Dermis microvascular lymphatic vessel endothelial cell (primary cell): ENCODE measurements at places on chromosomes 2 and 18. TPM values are rescaled to one million over a fixed set of nuclear protein-coding genes. Genes with fewer than 3 reads are reported as not detected.

GRCh38 chr18:59101830-59102414 is 37.8 kb upstream of the SEC11C start:
- no peak for DNase-seq

Gene ELOA2
- total RNA-seq: not detected in 2 replicates

DNA sequence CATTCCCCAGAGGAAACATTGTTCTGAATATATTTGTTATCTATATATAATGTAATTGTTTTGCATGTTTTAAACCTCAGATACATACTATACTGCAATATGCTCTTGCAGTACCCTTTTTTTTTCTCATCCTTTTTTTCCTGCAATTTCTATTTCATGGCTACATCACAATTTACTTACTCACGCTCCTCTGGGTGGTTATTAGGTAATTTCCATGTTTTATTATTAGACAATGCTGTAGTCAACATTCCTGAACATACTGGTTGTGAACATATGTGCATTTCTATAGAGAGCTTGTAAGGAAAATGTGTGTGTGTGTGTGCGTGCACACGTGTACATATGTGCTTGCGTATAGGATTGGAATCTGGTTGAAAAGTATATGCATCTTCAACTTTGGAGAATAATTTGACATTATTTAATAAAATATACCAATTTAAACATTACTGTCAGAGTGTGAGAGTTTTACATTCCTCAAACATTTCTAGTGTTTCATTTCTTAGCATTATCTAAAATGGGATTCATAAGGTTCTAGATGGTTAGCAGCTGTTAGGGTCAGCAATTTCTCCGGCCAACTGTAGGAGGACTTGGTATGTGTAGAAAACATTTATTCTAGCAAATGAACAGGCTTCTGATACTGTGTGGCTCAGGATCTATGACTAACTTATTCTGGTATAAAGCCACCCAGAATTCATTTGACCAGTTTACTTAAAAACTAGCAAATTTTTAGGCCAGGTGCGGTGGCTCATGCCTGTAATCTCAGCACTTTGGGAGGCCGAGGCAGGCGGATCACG is 22.4 kb downstream of the NCOA1 start:
- no peak for DNase-seq

GRCh38 chr2:60719331-60719730 is 36.7 kb upstream of the PAPOLG start:
- no peak for DNase-seq

Gene GNLY
- total RNA-seq: not detected in 2 replicates

- no peak for DNase-seq
Observed at GRCh38 chr2:42246562-42246961, 77.4 kb downstream of the EML4 start.

DNA sequence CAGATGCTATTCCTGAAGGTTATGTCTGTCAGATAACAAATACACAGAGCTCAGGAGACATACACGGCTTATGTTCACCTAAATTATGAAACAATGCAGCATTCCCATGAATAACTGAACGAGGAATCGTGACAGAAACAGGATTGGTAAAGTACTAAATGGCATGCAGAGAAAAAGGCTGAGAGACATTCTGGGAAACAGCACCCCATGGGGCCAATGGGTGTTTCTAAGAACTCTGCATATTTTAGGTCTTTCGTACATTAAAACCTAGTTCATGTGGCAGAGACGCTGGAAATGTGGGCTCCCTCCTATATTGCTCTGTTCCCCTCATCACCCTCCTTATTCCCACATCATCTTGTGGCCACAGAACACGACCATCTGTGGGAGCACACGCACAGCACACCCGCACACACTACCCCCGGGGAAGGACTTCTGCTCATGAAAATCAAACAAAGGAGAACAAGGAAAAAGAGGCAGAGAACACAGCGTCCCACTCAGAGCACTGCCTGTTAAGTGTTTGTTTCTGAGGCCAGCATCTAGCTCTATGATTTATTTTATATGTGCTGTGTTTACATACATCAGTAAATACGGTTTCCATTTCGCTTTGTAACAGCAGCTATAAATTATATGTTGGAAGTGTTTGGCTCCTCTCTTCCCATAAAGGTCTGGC is 143.6 kb downstream of the AFF3 start:
- DNase-seq: no peak

- no peak for DNase-seq
Observed at GRCh38 chr18:77619525-77619924, 369.9 kb downstream of the GALR1 start.

Gene RESP18
- not detected in 2 replicates for total RNA-seq

DNA sequence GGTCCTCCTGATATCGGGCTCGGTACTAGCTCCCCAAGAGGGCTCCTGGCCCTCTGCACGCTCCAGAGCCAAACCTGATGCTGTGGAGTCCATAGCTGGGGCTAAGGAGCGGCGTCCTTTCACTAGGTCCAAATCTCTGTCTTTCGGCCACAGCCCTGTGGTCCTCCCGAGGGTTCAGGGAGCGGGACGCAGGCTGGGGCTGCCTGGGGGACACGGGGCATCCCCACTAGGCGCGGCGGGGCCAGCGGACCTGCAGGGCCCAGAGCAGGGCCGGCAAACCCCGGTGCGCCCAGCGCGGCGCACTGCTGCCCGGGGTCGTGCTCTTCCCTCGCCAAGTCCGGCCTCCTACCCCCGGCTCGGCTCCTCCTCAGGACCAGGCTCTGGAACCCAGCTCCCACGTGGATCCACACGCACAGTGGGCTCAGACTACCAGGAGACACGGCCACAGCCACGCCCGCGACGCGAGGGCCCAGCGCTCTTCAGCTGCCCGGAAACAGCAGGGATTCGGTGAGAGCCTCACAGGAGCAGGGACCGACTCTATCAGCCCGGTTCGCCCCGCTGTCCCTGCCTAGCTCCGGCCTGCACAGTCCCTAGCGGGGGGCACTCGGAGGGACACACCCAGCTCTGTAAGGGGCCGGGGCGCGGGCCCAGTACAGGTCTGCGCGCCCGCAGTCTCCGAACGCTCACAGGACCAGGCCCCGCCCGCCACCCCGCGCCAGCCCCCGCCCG is 593 bp downstream of the ZNF514 start:
- no peak for DNase-seq
